HFF-Myc (cell line): ENCODE measurements at places on chromosomes 7 and 10.

GRCh38 chr10:90787393-90788198 is 70.2 kb downstream of the HTR7 start:
- DNase-seq = no peak

DNA sequence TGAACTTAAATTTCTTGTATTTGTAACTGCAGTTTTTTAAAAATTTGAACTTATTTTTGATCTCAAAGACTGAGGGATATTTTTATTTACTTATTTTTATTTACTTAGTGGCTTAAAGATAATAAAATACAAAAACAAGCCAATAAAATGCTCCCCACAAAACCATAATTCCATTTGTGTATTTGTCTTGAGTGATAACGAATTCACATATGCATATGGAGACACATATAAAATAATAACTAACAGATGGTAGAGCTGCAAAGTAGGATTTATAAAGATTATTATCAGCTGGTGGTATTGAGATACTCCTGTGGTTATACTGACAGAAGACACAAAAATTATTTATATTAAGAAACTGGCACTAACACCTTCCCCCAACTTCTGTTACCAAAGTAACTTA is 90.2 kb upstream of the RPA3 start:
- no peak for DNase-seq

GRCh38 chr10:129939416-129940275 is 24.4 kb downstream of the EBF3 start:
- no peak for DNase-seq

- no peak for DNase-seq
These were observed 90.7 kb upstream of the C1QL3 start for GRCh38 chr10:16612115-16612980.

GRCh38 chr10:60985951-60986350 is 42.0 kb upstream of the RHOBTB1 start:
- DNase-seq = no peak

- no peak for DNase-seq
These were observed 224.5 kb upstream of the SP8 start for GRCh38 chr7:21011153-21011552.

GRCh38 chr10:49008091-49008490 is 68.5 kb upstream of the LRRC18 start:
- no peak for DNase-seq

DNA sequence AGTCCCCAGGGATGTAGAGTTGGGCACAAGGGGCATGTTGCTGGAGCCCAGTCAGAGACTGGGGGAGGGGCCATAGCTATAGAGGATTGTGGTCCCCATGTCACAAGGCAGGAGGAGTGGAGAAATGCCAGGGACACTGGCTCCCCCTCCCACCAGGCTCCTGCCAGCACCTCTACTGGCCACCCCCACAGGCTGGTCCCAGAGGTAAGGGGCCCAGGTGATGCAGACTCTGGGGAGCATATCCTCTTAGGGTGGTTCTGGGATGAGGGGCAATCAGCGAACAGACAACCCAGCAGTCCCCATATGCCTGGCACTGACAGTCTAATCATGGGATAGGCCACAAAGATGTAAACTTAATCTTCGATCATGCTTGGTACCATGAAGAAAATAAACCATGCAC is 21.2 kb downstream of the C10orf71 start:
- no peak for DNase-seq

GRCh38 chr10:92886334-92886961 is 38.1 kb downstream of the EXOC6 start:
- DNase-seq = no peak

GRCh38 chr10:89894051-89894450 is 192.7 kb downstream of the KIF20B start:
- DNase-seq = no peak

DNA sequence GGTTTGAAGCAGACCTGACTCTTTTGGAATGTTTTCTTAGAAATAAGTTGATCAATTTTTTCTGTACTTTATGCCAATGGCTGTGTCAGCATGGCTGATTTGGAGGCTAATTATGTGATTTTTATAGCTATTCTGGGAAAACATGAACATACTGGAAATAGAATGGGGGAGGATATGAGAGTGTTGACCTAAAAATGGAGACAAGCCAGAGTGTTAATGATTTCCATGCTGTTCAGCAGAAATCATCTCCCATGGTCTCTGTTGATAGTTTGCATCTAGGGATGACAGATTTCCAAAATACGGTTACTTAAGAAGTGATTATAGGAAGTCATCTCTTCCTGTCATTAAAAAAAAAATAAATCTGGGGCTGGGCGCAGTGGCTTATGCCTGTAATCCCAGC is 32.7 kb upstream of the DMTF1 start:
- no peak for DNase-seq
